Mesothelial cell of epicardium (in vitro differentiated cells): ENCODE measurements at places on chromosomes 3 and 15.

GRCh38 chr3:98588065-98588464, 5.3 kb downstream of the CPOX start:
- no peak for DNase-seq

DNA sequence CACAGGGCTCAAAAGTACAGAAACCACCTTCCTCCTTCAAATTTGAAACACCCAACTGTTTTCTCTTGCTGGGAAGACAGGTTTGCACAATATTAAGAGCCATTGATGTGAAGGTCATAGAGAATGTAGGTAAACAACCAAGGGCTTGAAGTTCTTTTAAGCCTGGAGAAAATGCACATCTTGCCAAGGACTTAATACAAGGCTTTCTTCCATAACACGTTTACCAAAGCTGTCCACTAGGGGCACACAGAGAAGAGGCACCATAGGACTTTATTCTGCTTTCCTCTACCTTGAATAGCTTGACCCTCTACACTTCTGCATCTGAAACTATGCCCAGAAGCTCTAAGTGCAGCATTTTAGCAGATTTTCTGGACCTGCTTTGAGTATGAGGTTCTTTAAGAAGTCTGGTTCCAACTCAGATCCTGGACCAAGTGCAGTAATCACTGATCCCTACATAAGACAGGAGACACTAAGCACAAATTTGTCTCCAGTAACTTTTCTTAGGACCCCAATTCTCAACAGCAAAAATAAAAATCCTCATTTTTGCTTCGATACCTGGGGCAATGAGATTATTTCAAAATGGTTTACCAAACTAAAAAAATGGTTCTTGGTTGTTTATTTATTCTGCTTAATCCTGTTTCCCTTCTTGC, 138.0 kb downstream of the FBN1 start:
- no peak for DNase-seq

DNA sequence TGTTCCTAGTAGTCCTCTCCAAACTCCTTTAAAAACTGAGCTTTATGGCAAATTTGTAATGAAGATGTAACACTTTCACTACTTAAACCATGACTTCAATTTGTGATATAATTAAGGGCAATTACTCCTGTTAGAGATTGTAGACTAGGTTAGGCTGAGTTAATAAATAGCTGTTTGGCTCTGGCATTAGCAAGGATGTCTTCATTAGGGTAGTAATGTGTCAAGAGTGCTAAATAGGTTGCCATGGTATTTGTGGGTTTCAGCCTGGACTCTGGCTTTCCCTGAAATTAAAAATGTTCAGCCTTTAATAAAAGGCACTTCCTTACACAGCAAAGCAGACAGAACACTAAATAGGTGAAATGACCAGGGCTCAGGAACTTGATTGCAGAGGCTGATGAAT, 71.9 kb downstream of the GHSR start:
- no peak for DNase-seq

GRCh38 chr3:126782536-126782935, 78.5 kb downstream of the CHCHD6 start:
- DNase-seq, result no peak

- DNase-seq, result no peak
Measured at GRCh38 chr15:59491062-59491461, 53.1 kb downstream of the FAM81A start.

GRCh38 chr15:72230197-72231065, 559 bp downstream of the PKM start:
- peak; percentile 88 for DNase-seq

DNA sequence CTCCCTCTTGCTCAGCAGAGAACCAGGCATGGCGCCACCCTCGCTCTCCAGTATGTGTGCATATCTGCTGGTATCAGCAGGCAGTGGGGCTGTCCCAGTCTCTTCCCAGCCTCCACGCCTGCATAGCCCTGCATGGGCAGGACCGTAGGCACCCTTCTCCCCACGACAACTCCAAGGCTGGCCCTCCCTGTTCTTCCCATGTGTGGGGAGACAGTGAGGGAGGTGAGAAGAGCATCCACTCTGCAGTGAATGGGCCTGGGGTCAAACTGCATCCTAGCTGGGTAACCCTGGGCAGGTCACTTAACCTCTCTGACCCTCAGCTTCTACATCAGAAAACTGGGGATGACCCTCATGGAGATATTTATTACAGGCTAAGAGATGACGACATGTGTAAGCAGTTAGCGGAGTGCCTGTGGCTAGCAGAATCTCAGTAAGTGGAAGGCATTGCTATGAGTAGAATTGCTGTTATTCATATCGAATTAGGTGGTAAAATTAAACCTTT, 13.3 kb upstream of the SSUH2 start:
- no peak for DNase-seq

- DNase-seq, result no peak
Measured at GRCh38 chr15:65204931-65205660, 6.2 kb downstream of the CILP start.

GRCh38 chr3:148797795-148798194, 29.8 kb upstream of the CPB1 start:
- no peak for DNase-seq

- DNase-seq, result no peak
Measured at GRCh38 chr3:120637851-120638559, 41.9 kb downstream of the NDUFB4 start.

DNA sequence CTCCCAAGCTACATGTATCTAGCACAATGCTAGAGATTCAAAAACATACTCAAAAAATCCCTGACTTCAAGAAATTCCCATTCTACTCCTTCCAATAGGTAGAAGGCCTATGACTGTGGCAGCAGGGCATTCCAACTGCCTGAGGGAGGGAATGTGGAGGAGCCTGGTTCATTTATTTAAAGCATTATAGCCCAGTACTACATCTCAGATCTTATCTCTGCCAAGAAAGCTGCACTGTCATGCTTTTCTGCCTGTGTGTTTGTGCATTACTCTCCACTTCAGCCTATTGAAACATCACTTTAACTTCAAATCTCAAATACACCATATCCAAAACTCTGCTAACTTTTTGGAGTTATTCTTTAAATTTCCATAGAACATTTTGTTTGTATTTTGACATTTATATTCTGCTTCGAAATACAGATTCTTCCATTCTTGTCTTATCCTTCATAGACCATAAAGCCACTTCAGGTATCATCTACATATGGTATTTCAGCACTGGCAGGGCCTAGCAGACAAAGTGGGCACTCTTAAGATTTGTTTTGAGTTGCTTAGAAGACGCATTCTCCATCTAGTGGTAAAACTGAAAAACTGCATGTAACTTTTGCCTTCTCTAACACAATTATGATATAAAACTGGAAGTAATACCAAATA, 59.1 kb upstream of the NEDD4 start:
- DNase-seq, result no peak

DNA sequence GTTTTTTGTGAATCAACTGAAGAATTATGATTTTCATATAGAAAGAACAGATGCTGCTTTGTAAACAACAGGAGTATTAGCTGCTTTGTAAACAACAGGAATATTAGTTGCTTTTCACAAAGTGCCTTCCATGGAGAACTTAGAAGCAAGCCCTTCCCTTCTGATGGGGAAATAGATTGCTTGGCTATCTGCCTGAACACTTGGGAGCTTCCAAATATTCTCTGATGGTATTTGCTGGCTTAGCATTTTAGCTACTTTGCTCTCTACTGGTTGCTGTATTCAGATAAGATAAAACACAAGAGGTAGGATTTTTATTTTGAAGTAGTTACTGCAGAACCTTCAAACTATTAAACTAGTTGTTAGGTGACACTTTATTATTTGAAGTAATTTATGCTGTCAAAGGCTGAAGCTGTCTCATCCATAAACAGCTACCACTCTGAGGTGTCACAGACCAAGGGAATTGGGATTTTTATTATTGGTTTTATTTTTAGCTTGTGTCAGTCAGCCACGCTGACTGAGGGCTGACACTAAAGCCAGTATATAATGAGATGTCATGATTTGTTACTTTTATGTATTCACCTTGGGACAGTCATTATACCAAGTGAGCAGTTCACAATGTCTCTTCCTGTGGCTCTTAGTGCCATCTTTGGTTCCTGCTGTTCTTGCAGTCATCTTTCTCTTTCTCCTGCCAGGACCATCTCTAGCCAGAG, 50.0 kb downstream of the ZIC1 start:
- no peak for DNase-seq

DNA sequence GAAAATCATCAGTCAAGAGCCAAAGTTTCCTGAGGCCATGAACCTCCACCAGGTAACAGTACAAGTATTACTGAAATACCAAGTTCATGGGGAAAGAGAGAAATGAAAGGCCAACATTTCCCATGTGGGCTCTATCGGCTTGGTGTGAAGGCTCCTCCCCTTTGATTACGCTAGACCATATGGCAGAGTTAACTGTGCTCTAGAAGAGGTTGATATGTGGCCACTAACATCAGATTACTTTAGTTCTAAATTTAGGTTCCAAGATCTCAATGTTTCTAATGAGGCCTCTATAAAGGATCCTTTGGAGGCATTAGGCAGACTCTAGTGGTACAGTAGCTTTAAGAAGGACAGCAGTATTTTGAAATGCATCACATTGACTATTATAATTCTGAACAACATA, 127.1 kb downstream of the SEMA6D start:
- no peak for DNase-seq

GRCh38 chr3:52128118-52128683, 26.0 kb downstream of the POC1A start:
- no peak for DNase-seq

- DNase-seq, result no peak
Measured at GRCh38 chr3:11095932-11096265, 58.4 kb upstream of the HRH1 start.

DNA sequence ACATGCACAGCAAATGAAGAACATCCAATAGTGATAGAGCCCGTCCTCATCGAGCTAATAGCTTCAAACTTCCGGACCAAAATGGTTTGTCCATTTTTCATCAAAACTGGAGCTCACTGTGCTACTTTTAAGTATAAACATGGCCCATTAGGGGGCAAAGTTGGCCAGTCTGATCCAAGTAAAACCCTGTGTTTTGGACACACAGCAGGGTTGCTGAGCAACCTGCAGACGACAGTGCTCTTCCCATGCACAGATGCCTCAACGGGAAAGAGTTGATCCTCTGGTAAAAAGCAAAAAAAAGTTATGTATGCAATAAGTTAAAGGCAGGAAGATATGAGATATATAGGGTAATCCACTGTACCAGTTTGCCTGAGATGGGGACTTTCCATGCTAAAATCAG, 244.0 kb upstream of the THBS1 start:
- DNase-seq, result no peak

DNA sequence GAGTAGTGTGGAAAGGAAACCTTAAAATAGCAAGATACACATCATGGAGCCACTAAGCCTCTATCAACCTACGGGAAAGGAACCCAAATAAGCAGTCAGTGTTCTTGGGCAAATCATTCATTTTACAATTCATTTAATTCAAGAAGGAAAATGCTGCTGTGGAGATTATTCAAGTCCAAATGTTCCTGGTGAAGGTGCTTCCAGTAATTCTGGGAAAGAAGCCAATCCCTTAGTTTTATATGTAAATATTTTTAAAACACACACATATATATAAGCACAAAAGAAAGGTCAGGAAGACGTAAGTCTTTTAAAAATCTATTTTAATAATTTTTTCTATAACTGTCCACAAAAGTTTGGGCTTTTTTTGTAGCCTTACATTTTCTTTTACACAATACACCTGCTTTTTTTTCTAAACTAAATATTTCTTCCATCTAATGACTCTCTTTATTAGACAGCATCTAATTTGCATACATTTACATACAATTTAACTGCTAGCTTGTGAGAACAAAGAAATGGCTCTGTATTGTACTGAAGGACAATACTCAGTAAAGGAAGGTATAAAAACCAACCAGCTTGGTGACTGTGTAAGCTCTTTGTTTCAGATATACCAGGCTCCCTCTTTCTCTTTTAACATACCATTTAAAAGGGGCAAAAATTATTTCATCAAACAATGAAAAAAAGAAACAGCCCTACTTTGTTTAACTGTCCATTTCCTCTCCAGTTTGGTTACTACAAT, 269.5 kb downstream of the ZBTB20 start:
- DNase-seq, result no peak

DNA sequence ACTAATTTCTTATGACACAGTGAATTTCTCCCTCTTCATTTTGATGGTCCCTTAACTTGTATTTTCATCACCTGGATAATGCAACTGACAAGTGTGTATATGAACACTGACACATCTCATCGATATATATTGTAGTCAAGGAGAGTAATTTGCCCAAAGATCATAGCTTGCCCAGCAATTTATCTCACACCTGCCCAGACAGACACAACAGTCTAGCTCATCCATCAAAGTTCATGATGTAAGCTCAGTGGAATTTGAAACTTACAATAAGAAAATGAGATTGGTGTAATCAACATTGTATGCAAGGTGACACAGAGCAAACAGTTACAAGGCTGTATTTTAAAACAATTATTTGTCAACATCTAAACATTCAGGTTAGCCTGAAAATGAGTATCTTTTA, 805.8 kb downstream of the NAALADL2 start:
- no peak for DNase-seq

DNA sequence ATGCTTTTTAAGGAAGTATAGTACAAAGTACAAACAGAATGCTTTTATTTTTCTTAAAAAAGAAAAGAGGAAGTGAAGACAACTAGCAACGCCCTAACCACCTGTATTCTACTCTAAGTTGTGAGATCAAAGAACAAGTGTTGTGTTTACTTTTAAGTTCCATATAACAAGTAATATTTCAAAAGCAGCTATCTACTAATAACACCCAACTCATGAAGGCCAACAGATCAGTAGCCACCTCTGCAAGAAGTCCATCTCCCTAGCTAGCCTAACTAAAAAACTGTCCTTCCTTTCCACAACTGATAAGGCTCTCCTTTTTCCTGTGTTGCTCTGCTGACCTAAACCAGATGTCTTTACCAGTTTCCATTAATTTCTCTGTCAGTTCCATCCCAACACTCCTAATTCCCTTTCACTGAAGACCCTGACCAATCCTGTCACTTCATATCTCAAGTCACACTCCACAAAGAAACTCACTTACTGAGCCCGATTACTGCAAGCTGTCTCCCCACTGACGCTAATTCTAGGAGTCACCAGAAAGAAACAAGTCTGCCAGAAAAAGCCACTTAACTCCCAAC, 26.9 kb downstream of the PHC3 start:
- no peak for DNase-seq

GRCh38 chr15:65832549-65833364, 36.5 kb upstream of the RAB11A start:
- no peak for DNase-seq

GRCh38 chr3:169522595-169523529, 140.7 kb downstream of the MECOM start:
- DNase-seq, result no peak

- no peak for DNase-seq
Measured at GRCh38 chr3:45462522-45463265, 74.3 kb downstream of the LARS2 start.

DNA sequence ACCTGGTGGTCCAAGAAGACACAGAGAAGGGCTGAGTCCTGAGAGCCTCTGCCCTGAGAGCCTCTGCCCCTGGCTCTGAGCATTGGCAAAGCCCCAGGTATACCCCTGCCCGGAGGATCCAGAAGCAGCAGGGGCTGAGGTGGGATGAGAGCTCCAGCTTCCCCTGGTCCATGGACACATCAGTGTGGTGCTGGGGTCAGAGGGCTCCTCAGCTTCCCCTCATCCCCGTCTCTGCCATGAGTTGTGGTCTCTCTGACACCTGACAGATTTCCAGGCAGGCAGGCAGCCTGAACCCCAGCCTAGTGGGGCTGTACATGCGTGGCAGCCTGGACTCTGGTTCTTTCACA, 3.5 kb upstream of the KLF15 start:
- DNase-seq, result no peak
